Naive thymus-derived CD4-positive, alpha-beta T cell (primary cell): ENCODE measurements at places on chromosomes 5 and 9.

DNA sequence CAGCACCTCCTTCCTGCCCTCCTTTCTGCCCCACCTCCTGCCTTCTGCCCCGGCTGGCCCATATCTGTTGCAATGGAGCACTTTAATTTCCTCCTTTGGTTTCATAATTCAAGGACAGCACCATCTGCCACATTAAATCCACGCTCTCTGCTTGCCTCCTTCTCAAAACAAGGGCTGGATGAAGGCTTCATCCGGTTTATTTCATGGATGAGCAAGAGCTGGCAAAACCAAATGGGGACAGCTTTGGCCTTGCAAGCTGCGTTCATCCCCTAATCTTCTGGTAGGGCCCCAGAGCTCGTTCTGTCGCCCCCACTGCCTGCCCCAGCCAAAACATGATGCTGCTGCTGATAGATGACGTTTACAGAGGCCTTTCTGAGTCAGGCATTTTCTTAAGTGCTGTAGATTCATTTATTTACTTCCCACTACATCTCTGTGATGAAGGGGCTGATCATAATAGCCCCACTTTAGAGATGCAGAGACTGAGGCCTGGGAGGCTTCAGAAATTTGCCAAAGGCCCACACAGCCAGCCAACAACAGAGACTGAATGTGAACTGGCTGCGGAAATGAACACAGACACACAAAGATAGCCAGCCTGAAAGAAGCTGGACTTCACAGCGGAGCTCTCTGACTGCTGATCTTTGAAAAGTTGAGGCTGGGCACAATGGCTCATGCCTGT lies 115.6 kb upstream of the CPEB4 start:
- no peak for DNase-seq

GRCh38 chr5:78331523-78332080 lies 28.8 kb upstream of the SCAMP1 start:
- DNase-seq: no peak

GRCh38 chr5:44388321-44389089 lies 715 bp downstream of the FGF10 start:
- no peak for DNase-seq

GRCh38 chr9:37262410-37262809 lies 142.0 kb downstream of the ZCCHC7 start:
- DNase-seq: no peak

DNA sequence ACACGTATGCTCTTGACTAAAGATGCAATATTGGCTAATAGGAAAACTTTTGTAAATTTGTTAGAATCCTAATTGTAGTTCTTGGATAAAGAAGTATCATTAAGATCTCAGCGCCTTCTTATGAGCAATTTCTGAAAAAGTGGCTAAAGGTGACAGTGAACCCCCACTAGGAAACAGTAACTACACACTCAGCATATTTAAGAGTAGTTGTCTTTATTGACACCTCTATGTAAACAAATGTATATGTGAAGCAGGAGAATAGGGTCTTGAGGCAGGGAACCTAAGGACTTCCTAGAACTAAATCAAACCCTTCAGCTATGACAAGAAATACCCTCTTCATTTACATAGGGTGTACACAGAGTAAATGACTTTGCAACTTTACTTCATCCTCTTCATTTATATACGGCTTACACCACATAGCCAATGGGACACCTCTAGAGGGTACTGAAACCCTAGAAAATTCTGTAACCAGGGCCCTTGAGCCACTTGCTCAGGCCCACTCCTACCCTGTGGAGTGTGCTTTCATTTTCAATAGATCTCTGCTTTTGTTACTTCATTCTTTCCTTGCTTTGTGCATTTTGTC lies 2.8 kb downstream of the NIPSNAP3A start:
- no peak for DNase-seq

DNA sequence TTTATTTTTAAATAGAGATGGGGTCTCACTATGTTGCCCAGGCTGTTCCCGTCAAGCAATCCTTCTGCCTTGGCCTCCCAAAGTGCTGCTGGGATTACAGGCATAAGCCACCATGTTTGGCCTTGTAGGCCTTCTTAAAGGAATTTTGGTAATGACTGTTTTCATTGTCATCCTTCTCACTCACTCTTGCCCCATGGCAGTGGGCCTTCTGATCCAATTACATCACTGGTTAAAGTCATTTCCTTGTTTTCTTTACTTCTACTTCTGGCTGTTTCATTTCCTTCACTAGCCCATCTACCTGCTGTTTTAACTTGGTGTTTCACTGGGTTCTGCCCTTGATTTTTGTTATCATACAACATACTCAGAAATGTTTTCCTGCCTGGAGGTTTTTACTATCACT lies 20.1 kb upstream of the NIM1K start:
- no peak for DNase-seq

DNA sequence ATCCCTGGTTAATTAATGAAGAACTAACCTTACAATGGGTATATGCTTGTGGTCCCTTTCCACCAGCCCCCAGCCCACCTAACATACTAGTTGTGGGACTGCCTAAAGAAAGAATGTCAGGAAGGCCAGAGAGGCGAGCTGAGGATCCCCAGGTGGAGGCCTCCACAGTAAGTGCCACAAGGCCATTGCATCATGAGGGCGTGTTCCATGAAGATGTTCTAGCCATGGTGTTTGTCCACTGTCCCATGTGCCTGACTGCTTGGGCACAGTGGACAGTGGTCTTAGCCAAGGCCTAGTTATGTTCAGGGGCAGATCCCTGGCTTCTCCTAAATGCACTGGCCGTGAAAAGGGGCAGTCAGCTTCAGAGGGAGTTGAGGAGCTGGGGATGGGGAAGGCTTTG lies 21.1 kb downstream of the ZFP62 start:
- no peak for DNase-seq

DNA sequence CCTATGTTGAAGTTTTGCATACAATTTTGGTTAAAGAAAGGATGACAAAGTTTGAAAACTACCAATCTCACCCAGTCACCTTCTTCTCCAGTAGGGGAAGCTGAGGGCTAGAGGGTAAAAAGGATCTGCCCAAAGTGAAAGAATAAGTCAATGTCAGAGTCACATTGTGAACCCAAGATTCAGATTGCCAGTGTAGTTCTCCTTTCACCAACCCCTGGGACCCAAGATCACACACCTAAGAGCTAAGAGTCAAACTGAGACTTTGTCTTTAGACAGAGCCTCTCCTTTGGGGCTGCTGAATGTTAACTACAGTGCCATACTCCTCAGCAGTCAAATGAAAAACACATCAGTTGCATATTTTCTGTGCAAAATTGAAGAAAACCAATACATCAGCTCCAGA lies 210.6 kb downstream of the ATP10B start:
- DNase-seq: no peak

DNA sequence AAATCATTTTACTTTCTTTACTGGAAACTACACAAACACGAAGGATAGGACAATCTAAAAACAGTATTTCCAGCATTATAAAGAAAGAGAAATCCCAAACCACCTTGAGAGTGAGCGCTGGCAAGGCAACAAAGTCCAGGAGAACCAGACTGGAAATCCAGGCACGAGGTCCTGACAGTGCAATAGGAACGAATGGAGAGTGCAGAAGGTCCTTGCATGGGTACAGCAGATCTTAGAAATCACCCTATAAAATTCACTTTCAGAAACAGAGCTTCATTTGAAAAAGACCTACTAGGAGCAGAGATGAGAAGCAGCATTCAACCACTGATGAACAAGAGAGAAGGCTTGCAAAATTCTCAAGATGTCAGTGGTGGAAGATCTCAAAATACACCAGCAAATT lies 133.7 kb upstream of the ST8SIA4 start:
- DNase-seq: no peak

GRCh38 chr5:79612667-79613198 lies 492 bp downstream of the TENT2 start:
- DNase-seq: no peak

GRCh38 chr9:84001621-84002020 lies 21.0 kb downstream of the RMI1 start:
- DNase-seq: no peak

- DNase-seq: no peak
Measured at GRCh38 chr5:148457183-148457620, 73.4 kb downstream of the FBXO38 start.

GRCh38 chr5:59257488-59258400 lies 635.8 kb downstream of the PDE4D start:
- no peak for DNase-seq

DNA sequence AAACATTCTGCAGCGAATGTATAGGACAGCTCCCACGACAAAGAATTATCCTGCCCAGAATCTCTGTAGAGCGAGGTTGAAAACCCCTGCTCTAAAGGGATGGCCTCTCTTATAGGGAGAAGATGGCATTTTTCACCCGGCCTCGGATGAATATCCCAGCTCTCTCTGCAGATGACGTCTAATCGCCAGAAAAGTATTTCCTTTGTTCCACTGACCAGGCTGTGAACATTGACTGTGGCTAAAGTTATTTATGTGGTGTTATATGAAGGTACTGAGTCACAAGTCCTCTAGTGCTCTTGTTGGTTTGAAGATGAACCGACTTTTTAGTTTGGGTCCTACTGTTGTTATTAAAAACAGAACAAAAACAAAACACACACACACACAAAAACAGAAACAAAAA lies 17.4 kb upstream of the RARS1 start:
- no peak for DNase-seq
